Stimulated activated CD4-positive, alpha-beta T cell treated with anti-CD3 and anti-CD28 coated beads, Interleukin-1b, Interleukin-23, amount 100 ng/mL, for 1 hour (primary cell): ENCODE measurements at places on chromosomes 16 and 17.

- DNase-seq, result no peak
Measured at GRCh38 chr17:41586863-41587495, at the start of gene KRT14. KRT14 (minus strand) TSS chr17:41586895; CDS start chr17:41586834, 61 bp downstream.

- no peak for DNase-seq
Measured at GRCh38 chr17:35621768-35622167, 34.6 kb downstream of the AP2B1 start.

- DNase-seq, result no peak
Measured at GRCh38 chr16:73057291-73058210, 9.6 kb upstream of the ZFHX3 start.

DNA sequence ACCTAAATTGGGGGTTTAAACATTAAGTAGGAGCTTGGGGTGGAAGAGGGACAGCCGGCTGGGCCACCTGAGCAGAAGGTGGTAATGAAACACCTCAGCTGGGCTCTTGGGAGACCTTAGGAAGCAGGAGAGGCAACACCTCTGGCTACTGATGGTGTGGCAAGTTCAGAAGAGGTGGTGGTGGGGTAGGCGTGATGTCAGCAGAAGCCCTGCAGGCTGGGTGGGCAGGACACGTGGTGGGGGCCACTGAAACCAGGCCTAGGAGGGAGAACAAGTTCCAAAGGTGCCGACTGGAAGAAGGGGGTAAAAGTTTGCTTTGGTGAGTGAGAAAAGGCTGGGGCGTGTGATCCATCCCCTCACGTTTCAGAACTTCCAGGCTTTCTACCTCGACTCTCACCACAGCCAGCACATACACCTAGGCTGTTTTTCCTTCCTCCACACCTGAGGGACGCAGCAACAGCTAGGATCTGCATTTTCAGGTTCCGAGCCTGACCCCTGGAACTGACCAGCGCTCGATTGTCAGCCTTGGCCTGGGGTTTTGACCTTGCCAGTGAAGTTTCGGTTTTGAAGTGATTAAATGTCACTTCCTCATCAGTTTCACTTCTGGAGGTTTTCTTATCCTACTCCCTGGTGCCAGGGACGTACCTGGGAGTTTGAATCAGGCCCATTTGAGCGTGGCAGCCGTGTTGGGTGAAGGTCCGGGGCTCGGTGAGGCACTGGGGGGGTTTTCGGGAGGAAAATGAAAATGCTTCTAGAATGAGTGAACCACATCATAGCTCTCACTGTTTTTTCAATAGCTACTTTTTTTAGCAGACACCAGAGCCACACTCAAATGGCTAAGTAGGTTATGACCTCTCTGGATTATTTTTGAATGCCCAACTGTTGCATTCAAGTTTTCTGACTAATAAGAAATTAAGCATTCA, 10.0 kb downstream of the SNN start:
- no peak for DNase-seq

DNA sequence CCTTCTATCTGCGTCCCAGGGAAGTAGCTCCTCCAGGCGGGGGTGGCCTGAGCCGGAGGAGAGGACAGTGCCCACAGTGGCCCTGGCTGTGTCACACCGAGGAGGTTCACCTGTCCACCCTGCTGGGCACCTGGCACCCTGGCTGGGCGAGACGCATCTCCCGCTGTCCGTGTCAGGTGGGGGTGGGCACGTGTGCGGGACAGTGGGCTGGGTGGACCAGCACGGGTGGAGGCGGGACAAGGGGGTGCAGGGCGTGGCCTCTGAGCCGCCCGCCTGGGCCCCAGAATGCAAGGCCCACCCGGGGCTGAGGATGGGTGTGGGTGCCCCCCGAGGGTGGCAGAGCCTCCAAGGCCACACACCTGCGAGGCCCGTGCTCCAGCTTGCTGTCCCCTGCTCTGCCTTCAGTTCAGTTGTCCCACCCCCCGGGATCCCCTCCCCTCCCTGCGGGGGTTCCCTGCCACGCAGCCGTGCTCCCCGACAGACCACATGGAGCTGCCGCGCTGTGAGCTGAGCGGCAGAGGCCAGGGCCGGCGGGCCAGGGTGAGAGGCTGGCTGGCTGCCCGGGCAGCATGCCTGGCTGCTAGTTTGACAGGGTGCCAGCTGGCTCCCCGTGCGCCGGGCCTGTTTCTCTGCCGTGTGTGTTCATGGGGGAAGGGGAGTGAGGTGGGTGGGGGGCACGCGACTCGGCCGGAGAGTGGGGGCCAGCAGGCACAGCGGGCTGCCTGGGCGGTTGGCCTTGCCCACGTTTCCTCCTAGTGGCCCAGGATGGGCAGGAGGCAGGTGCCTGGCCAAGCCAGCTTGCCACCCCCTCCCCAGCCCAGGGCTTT, 33.9 kb downstream of the BAHCC1 start:
- no peak for DNase-seq
